ENCODE measurements at places on chromosomes 11 and 22.

GRCh38 chr11:61598886-61599868 is 18.3 kb upstream of the SYT7 start:
- no peak for DNase-seq

DNA sequence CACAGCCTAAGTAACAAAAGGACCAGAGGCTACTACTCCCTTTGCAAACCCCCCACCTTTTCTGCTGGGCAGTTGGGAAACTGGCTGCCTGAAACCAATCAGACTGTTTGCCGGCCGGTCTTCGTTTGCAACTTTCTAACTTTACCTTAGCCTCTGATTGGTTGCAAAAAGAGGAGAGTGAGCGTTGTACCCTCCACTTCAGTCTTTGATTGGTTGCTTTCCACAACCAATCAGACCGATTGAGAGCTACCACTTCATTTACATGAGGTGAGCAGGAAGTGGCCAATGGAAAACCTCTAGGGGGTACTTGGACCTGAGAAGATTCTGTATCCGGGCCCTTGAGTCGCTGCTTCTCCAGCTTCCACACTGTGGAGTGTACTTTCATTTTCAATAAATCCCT is 18.8 kb upstream of the CLNS1A start:
- no peak for DNase-seq

- no peak for DNase-seq
Measured at GRCh38 chr22:36829370-36830002, 12.7 kb upstream of the PVALB start.

GRCh38 chr11:129593098-129593497 is 217.4 kb downstream of the BARX2 start:
- DNase-seq = no peak

DNA sequence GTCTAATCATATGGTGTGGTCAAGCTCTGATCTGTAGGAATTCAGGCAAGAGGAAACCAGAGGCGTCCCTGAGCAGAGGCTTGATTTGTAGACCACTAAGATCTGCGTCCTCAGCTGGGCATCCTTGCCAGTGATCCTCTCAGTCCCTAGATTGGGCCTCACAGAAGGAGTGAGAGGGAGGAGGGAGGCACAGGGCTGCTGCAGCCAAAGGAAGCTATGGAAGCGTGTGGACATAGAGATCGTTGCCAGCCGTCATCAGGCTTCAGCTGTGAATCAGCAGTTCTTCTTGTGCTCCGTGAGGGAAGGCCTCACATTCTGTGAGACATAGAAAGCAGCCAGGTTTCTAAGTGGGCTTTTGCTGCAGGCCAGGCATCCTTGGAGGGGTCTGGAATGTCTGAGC is 254.6 kb upstream of the KIRREL3 start:
- no peak for DNase-seq

GRCh38 chr11:95358511-95359340 is 127.7 kb upstream of the SESN3 start:
- DNase-seq = no peak

GRCh38 chr11:109547356-109548027 is 125.5 kb downstream of the C11orf87 start:
- DNase-seq = no peak

- DNase-seq = no peak
Measured at GRCh38 chr11:102465696-102466095, 13.1 kb upstream of the TMEM123 start.

GRCh38 chr11:86644291-86644690 is 28.1 kb downstream of the ME3 start:
- DNase-seq = no peak

- DNase-seq = peak; percentile 78
Measured at GRCh38 chr11:67674442-67674871, at the start of gene ALDH3B2. TSS of gene ALDH3B2 (minus strand) at chr11:67674623. CDS start at chr11:67666935, 7,688 bp downstream.

DNA sequence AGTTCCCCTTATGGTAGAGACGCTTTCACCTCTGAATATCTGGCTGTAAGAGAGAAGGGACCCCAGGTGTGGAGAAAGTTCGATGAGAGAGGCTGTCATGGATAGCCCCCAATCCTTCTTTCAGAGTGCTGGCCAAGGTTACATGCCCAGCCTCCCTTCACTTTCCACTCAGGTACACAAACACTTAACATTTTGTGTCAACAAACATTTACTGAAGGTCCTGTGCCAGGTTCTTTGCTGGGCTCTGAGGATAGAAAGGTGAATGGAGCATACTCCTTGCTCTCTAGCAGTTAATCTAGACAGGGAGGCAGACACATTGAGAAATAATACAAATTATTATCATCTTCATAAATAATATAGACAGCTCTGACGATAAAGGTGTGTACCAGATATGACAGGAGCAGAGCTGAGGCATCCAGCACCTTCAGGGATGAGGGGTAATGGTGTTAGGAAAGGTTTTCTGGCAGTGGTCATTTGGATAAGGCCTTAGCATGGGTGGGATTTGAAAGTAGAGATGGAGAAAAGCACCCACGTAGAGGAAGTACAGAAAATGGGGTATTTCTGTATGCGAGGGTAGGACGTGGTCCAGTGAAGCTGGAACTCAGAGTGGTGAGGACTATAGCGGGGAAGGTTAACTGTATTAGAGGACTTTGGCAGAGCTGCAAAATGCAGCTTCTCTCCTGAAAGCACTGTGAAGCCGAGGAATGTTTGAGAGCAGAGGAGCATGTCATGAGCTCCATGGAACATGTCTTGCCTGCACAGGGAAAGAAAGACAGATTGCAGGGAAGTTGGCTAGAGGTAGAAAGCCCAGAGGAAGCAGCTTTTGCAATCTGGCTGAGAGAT is 19.6 kb downstream of the PPFIBP2 start:
- DNase-seq = no peak

DNA sequence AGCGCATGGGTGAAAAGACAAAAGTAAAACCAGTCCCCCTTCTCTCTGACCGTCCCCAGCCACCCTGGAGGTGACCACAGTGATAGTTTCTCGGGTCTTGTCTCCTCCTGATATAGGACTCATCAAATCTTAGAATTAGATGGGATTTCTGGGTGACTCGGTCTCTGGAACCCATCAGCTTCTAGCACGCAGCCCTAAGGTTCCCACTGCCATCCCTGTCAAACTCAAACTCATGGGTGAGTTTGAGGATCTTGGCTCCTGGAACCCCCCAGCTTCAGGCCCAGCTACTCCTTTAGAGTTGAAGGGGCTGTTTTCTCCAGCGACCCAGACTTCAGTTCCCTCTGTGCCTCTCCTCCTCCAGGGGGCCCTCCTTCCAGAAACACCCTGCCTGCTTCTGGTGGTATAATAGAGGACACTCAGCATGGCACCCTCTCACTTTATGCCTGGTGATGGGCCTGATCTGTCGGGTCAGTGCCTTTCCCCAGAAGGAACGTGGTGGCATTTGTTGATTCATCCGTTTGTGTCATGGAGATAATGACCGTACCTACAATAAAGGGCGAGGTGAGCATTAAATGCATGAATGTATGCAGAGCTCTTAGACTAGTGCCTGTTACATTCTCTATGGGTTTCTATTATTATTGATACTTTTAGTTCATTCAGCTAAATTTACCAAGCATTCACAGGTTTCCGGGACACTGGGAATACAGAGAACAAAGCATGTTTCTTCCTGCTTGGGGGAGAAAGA is 31.7 kb downstream of the MCM5 start:
- DNase-seq = no peak

GRCh38 chr11:100328626-100329340 is 358.3 kb upstream of the ARHGAP42 start:
- no peak for DNase-seq

DNA sequence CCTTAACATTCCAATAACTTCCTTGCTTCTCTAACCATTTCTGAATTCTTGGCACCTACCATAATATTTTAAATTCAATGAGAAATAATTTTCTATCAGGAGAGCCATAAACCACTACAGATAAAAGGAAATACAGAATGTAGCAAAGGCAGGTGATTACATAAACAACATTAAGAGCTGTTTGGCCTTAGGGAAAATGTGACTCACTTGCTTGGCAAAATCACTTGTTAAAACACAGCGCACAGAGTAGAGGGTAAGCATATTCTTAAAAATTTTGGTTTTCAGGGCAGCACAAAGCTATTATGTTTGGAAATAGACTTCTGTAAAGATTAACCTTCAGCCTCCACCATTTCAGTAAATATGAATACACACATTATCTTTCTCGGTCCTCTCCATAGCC is 26.4 kb downstream of the IZUMO1R start:
- DNase-seq = no peak

DNA sequence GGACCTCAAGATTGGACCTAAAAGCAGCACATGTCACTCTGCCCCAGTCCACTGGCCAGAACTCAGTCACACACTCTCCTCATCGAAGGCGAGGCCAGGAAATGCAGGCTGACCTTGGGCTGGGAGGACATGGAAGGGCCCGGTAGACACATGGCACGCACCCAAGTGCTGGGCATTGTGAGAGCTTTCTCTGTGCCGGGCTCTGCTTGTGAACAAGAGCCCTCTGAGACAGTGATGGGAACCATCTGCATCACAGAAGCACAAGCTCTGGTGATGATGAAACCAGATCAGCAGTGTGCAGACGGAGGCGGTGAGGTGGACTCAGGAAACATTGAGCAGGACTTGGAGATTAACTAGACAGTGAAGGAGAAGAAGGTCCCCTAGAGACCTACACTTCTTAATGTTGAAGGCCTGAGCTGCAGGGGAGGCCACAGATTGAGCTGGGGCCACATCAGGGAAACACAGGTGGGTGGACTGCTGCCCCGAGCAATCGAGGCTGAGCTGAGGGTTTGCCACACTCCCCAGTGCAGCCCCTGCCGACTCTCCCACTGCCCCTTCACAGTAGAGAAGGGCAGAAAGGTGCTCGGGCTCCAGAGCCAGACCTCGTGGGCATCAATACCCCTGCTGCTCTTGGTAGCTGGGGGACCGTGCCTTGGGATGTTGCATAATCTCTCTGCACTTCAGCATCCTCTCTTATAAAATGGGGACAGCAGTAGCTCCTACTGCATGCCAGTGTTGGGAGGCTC is 1460.5 kb downstream of the TBC1D22A start:
- no peak for DNase-seq

- DNase-seq = no peak
Measured at GRCh38 chr11:56817661-56818060, 69.2 kb upstream of the OR9G4 start.

DNA sequence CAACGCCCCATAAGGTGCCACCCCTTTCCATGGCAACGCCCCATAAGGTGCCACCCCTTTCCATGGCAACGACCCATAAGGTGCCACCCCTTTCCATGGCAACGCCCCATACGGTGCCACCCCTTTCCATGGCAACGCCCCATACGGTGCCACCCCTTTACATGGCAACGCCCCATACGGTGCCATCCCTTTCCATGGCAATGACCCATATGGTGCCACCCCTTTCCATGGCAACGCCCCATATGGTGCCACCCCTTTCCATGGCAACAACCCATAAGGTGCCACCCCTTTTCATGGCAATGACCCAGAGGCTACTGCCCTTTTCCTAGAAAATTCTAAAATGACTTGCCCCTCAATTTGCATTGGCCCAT is 72.1 kb downstream of the BRD1 start:
- DNase-seq = no peak

- no peak for DNase-seq
Measured at GRCh38 chr11:9962722-9963121, 298.8 kb downstream of the SWAP70 start.

GRCh38 chr11:36014898-36015665 is 71.2 kb downstream of the LDLRAD3 start:
- no peak for DNase-seq

DNA sequence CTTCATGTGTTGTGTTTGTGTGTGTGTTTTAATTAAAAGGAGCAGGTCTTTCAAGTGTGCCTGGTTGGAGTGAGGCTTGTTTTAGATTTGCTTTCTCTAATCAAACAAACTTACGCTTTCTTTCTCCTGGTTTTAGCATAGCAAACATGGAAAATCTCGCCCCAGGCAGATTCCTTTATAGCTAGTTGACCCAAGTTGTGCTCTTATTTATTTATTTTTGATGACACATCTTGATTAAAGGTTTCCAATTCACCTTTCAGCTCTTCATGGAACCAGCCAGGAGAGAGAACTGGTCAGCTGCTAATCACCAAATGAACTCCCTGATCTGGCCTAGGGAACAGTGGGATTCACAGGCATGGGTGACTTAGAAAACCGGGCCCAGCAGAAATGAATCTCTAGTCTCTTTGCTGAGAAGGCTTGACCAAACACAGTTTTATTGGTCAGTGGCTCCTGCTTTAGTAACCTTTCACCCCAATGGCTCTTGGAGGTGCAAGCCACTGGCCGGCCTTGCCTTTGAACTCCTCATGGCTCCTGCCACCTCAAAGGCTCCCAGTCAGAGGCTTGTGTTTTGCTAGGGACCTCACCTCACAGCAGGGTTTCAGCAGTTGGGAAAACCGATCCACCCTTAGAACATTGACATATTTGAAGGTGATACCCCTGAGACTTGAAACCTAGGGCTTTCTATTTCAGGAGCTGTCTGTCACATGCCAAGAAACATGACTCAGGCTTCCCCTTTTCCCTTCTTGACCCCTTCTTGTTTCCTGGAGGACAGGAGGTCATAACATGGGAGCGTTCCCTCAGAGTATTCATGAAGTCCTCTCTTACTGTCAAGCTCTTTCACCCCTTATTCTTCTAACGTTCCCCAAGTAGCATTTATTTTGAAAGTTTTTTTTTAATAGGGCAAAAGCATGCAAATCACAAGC is 48.8 kb downstream of the EXT2 start:
- no peak for DNase-seq

DNA sequence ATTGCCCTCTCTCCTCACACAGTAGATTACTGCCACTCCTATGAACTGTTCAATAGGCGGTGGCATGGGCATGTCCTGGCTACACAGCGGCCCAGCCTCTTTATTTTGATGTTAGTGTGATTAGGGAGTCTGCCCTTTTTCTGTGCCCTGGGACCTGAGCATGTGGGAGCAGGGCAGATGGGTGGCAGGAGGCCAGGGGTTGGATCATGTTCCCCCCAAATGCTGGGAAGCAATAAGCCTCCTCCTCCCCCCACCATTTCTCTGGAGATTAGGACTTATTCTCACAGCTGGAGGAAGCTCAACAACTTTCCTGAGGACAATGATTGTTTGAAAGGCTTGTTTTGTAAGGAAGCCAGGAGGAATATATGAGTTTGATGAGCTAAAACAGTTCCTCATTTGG is 848 bp downstream of the HEPN1 start:
- DNase-seq = no peak

- DNase-seq = peak; percentile 10
Measured at GRCh38 chr11:21364866-21365624, 695.7 kb downstream of the NELL1 start.

GRCh38 chr11:65565624-65566453 is 4.4 kb upstream of the ZNRD2 start:
- no peak for DNase-seq
